ENCODE measurements at places on chromosomes 7 and 10. TPM values are rescaled to one million over a fixed set of nuclear protein-coding genes. Genes with fewer than 3 reads are reported as not detected.

GRCh38 chr10:17166699-17167098 is 34.8 kb downstream of the TRDMT1 start:
- DNase-seq, result no peak

- no peak for DNase-seq
These were observed 752 bp downstream of the KLF14 start for GRCh38 chr7:130732980-130733930.

PNLIPRP1 gene
- not detected for total RNA-seq

- peak; percentile 65 for DNase-seq
These were observed 20.0 kb downstream of the LAMB1 start for GRCh38 chr7:107982918-107983389.

GRCh38 chr10:102523250-102524029 is 19.7 kb downstream of the SUFU start:
- DNase-seq, result peak; percentile 51

GRCh38 chr10:98055841-98056516 is 25.6 kb upstream of the CRTAC1 start:
- peak; percentile 14 for DNase-seq

DNA sequence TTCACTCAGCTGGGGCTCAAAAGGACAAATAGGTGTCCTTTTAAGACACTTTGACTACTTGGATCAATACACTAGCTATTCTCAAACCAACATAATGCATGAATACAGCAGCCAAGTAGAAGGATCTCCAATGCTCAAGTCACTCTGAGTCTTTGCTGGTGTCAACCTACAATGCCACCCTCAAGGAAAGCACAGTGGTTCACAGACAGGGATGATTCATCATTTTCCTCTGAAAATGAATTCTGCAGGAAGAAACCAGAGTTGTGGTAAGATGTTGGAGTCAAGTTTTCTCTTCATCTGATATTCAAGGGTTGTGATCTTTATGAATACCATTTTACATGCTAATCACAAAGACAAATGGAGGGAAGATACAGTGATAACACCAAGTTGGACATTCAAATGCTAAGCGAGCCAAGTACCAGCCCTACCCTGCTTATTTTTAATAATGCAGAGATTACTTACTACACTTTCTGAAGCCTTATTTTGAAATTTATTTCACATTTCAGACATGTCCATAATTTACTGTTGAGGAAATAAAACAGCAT is 143.1 kb upstream of the FGFR2 start:
- DNase-seq, result no peak

LDB1 gene
- total RNA-seq, result 39.5 TPM

GIMAP8 gene
- under 0.01 TPM for total RNA-seq

DNA sequence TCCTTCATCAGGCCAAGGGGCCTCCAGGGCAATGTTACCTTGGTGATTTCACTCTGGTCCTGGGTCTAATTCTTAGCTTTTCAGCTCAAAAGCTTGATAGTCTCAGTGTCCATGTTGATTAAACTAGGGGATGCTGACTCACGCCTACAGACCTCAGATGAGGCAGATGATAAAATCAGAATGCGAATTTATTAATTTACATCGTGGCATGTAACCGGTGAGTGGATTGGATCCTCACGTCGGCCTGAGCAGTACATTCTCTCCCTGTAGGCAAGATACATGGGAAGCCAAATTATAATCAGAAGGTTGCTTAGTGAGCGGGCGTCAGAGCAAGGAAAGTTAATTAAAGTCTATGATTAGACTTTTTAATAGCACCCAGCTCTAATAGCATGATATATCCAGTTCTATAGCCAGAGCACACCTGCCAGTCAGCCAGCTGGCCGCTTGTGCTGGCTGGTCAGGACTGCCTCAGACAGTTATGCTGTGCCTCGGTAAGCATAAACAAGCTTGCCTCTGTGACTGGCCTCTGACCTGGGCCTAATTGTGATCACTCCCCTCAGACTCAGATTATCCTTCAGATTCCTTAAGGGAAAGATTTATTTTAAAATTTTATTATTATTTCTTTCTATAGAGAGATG is 20.2 kb upstream of the CPA5 start:
- DNase-seq, result peak; percentile 40

DNA sequence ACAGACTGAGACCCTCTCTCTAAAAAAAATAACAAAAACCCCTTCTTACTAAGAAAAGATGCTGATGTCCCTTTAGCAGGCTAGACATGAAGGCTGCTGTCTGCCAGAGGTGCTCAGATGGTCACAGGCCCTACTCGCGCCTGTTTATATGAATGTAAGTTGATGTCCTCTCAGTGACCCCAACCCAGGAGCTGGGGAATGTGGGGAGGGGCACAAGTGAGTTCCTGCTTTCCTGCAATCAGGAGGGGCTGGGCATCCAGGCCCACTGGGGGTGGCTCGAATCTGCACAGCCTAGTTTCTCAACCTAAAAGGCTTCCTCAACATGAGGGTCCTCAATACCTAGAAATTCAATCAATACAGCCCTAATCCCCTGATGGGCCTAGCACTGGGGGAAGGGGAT is 12.1 kb upstream of the SLC29A3 start:
- no peak for DNase-seq

DNA sequence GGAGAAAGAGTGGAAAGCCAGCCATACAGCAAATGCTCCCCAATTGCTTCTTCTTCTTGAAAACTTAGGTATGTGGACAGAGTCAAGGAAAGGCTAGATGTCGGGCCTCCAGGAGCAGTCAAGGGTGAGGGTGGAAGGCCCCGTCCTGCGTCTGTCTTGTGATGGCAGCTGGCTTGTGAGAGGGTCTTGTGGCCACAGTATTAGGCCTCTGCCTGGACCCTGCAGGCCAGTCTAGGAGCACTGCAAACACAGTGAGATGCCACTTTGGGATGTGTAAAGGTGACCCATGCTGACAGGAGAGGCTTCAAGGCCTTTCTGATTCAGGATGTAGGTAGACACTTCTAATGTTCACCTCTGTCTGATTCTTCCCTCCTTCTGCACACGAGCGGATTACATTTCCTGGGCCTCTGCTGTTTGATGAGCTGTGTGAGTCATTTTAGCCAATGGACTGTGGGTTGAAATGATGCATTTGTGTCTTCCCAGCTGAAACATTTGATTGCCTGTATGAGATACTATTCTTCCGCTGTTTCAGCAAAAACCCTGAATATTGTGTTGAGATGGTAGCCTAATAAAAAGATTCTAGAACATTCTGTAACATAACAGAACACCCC is 135.4 kb downstream of the EMX2 start:
- DNase-seq, result no peak

DNA sequence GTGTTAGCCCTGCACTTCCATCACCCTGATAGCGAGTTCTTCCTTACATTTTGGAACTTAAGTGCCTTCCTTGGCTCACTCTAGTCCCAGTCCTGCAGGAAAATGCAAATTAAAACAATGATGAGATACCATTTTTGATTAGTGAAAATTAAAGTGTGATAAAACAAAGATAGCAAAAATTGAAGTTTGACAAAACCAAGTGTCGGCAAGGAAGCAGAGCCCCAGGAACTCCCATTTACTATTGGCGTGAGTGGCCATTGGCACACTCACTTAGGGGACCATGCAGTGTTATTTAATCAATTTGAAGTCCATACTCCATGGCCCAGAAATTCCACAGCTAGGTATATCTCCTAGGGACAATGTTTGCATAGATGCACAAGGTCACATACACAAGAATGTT is 28.4 kb downstream of the LAMB4 start:
- no peak for DNase-seq

DNA sequence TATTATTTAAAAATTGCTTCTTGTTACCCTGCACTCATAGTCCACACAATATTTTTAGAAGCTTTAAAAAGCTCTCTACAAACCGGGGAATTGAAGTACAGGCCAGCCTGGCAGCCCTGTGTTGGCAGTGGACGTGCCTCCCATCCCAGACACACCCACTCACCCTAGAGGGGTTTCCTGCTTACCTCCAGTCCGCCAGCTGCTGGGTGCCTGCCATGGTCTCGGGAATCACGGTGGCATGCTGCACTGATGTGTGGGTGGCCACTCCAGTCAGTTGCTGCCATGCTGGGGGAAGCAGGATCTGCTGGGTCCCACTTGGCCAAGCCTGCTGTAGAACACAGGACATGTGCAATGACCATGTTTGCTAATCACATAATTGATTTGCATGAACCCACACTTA is 80.4 kb downstream of the CLEC2L start:
- DNase-seq, result no peak

DNA sequence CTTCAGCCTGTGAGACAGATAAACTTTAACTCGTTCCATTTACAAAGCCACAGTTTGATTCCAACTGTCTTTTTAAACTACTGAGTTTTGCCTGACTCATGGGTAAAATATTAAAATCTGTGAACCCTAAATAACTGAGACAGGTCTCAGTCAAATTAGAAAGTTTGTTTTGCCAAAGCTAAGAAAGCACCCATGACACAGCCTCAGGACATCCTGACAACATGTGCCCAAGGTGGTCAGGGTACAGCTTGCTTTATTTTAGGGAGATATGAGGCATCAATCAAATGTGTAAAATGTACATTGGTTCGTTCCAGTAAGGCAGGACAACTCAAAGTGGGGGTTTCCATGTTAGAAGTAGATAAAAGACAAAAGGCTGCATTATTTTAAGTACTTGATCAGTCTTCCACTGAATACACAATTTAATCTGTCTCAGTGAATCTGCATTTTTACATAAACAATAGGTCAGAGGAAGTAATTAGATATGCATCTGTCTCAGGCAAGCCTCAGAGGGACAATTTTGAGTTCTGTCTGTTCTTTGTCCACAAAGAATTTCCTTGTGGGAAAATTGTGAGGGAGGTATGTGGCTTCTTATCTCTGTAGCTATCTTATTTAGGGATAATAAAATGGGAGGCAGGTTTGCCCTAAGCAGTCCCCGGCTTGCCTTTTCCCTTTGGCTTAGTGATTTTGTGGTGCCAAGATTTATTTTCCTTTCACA is 11.0 kb upstream of the PIP start:
- DNase-seq, result no peak

DNA sequence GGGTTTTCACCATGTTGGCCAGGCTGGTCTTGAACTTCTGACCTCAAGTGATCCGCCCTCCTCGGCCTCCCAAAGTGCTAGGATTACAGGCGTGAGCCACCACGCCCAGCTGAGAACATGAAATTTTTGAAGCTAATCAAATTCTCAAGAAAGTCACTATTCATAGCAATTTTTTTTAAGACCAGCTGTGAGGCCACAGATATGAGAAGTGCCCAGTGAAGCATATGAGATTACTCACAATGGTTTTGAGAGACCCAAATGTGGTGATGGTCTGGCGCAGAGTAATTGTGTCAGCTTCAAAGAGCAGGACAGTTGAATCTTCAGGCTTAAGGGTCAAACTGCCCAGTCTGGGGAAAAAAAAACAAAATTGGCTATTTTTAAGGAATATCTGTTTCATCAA is 16.2 kb downstream of the NCOA4 start:
- peak; percentile 27 for DNase-seq

GRCh38 chr7:142300689-142301088 is 42.8 kb upstream of the PRSS58 start:
- no peak for DNase-seq

DNA sequence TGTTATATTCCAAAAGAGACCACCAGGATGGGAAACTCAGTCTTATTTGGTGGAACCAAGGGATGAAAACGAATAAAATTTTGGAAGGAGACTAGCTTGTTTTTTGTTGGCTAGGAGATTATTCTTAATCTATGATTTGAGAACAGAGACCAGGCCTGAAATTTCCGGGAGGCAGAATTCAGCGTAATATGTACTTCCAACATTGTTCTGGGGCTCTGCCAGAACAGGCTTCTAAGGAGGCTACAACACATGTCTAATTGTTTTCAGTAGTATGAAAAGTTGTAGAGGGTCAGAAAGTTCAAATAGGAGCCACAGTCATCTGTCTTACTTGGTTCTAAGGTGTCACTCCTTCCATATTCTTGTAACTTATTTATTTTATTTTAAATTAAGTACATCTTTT is 1.7 kb downstream of the DDX21 start:
- DNase-seq, result no peak

SLC16A9 gene
- total RNA-seq, result 0.26 TPM

CYP3A5 gene
- 12.4 TPM for total RNA-seq

LOXL4 gene
- 52.6 TPM for total RNA-seq

GRCh38 chr7:90720984-90721760 is 125.1 kb downstream of the CDK14 start:
- peak; percentile 81 for DNase-seq

GRCh38 chr7:2978408-2978807 is 65.3 kb downstream of the CARD11 start:
- peak; percentile 3 for DNase-seq

DNA sequence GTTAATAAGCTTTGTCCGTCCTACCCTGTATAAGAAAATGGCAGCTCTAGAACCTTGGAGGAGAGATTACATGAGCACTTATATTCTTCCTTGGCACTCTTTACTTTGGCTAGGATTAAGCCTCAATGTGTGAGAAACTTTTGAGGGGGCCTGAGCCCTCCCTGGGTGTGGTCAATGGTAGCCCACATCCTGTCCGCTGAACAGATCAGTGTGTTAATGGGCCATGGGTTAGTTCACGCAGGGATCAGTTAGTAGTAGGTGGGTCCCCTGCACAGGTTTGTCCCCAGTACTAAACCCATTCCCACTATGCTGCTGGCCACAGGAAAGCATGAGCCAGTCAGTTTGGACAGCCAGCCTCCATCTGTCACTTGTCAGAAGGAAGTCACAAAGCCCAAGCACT is 20.2 kb upstream of the IKZF1 start:
- no peak for DNase-seq

- no peak for DNase-seq
These were observed 112.8 kb downstream of the TRRAP start for GRCh38 chr7:98991141-98991540.

DNA sequence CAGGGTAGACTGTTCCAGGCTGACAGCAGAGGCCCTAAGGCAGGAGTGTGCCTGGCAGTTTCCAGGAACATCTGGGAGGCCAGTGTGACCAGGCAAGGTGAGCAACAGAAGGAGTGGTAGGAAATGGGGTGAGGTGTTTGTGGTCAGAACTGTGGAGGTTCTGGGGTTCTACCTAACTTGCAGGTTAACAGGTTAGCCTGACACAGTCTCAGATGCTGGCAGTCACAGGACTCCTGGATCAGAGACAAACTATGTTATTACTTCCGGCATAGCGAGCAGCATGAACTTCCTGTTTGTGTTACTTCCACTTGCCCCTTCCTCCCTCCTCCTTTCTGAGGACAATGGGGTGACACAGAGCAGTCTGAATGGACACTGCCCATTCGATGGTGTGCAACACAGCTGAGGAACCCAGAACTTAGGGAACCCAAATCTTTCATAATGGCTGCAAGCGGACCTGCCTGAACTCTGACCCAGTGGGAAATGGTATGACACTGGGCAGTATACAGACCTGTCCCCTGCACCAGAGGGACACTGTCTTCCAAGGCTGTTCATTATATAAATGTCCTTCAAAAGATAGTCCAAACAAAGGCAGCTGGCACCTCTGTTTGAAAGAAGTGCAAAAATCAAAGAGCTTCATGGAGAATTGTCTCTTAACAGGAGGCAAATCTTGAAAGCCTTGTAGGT is 3.9 kb upstream of the SAR1A start:
- no peak for DNase-seq

DNA sequence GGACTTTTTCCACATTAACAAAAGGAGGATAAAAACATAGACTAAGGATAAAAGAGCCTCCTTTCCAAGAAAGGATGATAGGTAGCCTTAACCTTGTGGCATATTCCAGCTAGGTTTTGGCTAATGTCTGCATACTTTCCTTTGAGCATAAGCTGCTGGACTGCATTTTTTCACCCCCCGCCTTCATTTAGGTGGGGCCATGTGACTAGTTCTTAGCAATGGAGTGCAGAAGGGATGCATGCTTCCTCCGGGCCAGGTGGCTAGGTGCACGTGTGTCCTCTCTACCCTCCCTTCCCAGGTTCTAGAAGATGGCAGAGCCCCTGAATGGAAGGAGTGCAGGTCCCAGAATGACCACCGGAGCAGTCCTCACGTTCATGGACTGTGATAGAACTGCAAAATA is 59.8 kb downstream of the BPGM start:
- no peak for DNase-seq

Data from fibroblast of lung (primary cell).